MG63 (cell line): ENCODE measurements at places on chromosomes 16 and 17.

GRCh38 chr17:48016112-48016511 is 21.5 kb downstream of the COPZ2 start:
- DNase-seq: peak; percentile 22

- no peak for DNase-seq
Measured at GRCh38 chr17:7427549-7427948, 1.1 kb upstream of the SPEM3 start.

GRCh38 chr16:51648526-51648925 is 497.5 kb upstream of the SALL1 start:
- DNase-seq: peak; percentile 13

DNA sequence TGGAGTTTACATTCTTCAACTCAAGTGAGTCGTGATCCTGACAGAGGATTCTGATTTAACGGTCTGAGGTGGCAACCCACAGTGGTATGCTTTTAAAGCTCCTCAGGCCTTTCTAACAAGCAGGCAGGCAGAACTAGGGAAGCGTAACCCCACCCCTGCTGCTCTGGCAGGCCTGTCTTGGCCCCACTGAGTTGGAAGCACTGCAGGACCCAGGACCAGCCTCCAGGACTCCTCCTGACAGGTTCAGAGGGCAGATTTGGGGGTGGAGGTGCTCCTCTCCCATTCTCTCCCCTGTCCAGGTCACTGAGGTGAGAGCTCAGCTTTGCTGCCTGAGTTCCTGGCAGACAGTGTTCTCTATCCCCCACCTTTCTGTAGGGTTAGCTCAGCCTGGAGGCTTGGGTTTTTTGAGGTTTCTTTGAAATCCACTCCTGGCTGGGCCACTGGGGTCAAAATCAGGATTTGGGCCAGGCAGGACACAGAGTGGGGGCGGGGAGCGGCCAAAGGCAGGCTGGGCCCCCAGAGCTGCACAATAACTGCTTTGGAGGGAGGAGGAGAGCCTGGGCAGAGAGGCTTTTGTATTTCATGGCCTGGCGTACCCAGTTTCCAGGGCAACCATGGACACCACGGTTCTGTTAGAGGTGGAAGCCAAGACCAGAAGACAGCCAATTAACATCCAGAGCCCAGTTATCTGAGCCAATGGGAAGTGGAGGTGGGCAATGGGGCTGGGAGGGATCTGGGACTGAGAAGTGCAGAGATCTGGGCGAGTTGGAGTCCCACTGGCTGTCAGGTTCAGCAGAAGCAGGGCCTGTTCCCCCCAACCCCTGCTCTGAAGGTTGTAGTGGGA is 9.5 kb downstream of the MRPL27 start:
- DNase-seq: no peak

GRCh38 chr17:13437966-13438779 is 163.6 kb downstream of the HS3ST3A1 start:
- DNase-seq: peak; percentile 8
